ENCODE measurements at places on chromosomes 16 and 17. TPM values are rescaled to one million over a fixed set of nuclear protein-coding genes. Genes with fewer than 3 reads are reported as not detected.

Gene SPNS1
- total RNA-seq = 22.8 TPM

Gene ACSF3
- total RNA-seq = 28.6 TPM

Gene NOL3
- 12.3 TPM for total RNA-seq

Gene OSBPL7
- 11.1 TPM for total RNA-seq

Gene BCL6B
- 107 TPM for total RNA-seq

Gene C16orf96
- total RNA-seq = not detected

Gene FSCN2
- total RNA-seq = not detected

Gene TMEM238L
- not detected for total RNA-seq

Data from epithelial cell of umbilical artery (primary cell).